HT1080 (cell line): ENCODE measurements at places on chromosomes 16 and 17.

GRCh38 chr16:76278980-76279379, 1.8 kb downstream of the CNTNAP4 start:
- peak; percentile 4 for DNase-seq

DNA sequence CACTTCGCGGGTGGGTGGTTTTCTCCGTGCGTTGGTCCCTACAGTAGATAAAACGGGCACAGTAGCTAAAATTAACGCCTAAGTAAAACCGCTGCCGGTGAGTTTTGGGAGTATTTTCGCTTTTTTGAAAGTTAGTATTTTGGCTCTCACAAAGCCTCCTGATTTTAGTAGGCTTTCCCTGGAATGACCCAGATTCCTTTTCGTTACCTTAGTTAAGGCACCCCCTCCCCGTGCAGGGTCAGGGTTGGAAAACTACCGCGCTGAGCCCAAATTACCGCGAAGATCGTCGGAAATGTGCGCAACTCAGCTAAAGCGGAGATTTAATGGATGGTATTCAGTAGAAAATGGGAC, 28.3 kb upstream of the ST6GALNAC1 start:
- DNase-seq, result no peak

- DNase-seq, result no peak
These were observed 678 bp downstream of the SRP68 start for GRCh38 chr17:76071531-76072147.

DNA sequence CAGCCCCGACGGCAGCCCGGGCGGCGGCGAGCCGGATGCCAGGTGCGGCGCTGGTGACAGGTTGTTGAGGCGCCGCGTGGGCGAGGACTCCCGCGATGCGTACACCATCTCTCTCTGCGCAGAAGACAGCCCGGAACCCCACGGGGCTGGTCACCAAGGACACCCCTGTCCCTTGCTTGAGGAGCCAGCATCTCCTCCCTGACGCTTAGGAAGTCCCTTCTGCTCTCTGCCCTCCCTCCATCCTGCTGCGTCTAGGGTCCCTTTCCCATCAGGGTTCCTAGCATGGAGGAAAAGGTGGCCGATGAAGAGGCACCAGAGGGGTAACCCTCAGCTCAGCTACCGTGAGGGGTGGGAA, 43.6 kb downstream of the SRCIN1 start:
- DNase-seq, result no peak

DNA sequence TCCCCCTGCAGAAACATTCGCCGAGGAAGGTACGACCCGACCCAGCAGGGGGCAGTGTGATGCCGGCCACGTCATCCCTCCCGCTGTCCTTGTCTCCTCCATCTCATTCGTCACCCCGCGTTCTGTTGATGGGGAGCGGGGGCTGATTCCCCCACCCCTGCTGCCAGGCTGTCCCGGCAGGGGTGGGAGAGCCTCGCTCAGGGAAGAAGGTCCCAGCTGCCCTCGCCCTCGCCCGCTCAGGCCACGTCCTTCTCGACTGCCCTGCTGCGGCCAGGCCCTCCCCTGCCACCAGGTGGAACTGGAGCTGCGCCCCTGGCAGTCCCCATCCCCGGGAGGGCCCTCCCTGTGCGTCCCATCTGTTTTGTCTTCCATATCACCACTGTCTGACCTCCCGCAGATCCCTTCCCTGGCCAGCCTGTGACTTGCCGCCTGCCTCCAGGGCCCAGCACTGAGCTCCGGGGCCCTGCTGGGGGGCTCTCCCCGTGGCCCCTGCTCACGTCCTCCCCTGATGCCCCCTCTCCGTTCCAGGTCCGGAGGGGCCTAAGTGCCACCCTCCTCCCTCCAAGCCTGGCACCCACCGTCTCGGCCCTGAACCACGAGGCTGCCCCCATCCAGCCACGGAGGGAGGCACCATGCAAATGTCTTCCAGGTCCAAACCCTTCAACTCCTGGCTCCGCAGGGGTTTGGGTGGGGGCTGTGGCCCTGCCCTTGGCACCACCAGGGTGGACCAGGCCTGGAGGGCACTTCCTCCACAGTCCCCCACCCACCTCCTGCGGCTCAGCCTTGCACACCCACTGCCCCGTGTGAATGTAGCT, 20.6 kb downstream of the ADAM11 start:
- peak; percentile 76 for DNase-seq

- no peak for DNase-seq
These were observed 1.5 kb downstream of the TRIM25 start for GRCh38 chr17:56912105-56912999.

DNA sequence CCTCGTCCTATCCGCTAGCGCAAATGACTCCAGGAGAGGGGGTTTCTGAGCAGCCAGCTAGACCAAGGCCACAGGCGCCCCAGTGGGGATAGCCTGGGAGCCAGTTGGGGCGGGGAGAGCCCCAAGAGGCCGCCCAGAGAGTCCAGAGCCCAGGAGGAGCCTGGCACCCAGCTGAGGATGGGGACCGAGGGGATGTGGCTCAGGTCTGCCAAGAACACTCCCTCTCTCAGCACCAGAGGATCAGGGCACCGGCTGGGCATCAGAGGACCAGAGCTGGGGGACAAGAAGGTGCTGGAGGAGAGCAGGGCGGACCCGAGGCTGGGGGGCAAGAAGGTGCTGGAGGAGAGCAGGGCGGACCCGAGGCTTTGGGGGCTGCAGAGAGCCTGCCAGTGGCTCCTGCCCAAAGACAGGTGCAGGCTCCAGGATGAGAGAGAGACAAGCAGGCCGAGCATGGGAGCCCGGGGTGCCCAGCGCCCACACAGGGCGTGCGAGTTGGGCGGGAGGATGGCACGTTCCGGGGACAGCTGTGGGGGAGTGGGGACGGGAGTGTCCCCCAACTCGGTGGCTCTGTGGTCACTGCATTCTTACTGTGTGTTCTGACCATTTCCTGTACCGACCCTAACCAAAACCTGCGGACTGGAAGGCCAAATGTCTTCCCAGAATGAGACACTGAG, 39.4 kb downstream of the TIMM22 start:
- no peak for DNase-seq

DNA sequence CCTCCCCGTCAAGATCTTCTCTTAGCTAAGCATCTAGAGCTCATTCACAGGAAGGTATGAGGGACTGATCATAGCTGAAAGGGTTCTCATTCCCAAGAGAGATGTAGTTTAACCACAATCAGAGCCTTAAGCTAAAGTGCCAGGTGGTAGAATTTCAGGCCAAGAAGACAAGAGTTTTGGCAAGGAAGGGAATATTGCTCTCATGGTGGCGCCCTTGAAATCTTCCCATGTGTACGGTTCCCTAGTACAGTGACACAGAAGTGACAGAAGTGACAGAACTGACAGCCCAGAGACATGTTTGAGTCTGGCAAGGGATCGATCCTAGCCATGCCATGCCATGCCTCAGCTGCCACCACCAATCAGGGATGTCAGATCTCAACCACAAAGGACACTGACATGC, 2.5 kb downstream of the GRIN2C start:
- DNase-seq, result no peak
